Spinal cord (tissue), 10 donors: ENCODE measurements at places on chromosomes 4 and X.
A peak's percentile ranks its signal among the peaks of the same experiment; 100 is the strongest.

DNA sequence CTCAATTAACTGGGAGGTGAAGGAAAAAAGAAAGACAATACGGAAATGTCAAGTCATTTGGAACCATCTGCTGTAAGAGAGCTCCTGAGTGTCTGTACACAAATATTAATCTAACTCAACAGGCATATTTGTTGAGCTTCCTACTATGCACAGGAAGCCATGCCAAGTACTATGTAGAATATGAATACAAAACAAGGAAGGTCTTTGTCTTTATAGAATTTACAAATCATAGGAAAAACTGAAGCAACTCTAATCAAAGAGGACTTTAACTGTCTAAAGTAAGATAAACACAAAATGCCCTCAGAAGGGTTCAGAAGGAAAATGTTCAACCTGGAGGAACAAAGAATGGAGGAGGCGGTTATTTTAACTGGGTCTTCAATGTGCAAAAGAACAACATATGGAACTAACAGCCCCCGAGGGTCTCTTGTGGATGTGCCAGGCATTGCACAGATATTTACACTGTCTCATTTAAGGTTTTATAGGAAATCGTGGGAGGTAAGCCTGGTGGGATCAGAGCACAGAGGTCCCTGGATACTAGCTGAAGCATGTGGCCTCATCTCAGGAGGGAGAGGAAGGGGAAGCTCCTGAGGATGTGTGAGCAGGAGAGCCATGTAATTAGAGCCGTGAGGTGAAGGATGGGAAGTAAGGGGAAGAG lies 5.8 kb downstream of the FAM114A1 start:
- no peaks in the 10 kb centered on the region for H3K36me3 ChIP-seq
- no peak for DNase-seq
- H3K4me3 ChIP-seq = no peak overlapping the region

GRCh38 chr4:27154706-27155105 lies 294.1 kb downstream of the STIM2 start:
- no peaks in the 10 kb centered on the region for H3K36me3 ChIP-seq
- DNase-seq = peak; percentile 20
- H3K4me3 ChIP-seq = no peak overlapping the region

- no peak overlapping the region for H3K4me3 ChIP-seq
- no peaks in the 10 kb centered on the region for H3K4me1 ChIP-seq
- H3K36me3 ChIP-seq = no peaks in the 10 kb centered on the region
- no peak overlapping the region for H3K27ac ChIP-seq
Measured at GRCh38 chr4:99803566-99804101, 13.0 kb upstream of the DAPP1 start.

- H3K27ac ChIP-seq = no peak overlapping the region
- DNase-seq = no peak
- no peak overlapping the region for H3K4me3 ChIP-seq
- H3K36me3 ChIP-seq = no peaks in the 10 kb centered on the region
- H3K27me3 ChIP-seq = peaks cover 2% of the 10 kb centered on the region
Measured at GRCh38 chrX:28802625-28803024, 215.4 kb downstream of the IL1RAPL1 start.

DNA sequence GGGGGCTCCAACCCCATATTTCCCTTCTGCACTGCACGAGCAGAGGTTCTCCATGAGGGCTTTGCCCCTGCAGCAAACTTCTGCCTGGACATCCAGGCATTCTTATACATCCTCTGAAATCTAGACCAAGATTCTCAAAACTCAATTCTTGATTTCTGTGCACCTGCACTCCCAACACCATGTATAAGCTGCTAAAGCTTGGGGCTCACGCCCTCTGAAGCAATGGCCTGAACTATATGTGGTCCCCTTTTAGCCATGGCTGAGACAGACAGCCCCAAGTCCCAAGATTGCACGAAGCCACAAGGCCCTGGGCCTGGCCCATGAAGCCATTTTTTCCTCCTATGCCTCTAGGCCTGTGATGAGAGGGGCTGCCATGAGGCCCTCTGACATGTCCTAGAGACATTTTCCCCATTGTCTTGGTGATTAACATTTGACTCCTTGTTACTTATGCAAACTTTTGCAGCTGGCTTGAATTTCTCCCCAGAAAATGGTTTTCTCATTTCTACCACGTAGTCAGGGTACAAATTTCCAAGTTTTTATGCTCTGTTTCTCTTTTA lies 468.0 kb upstream of the SLIT2 start:
- H3K4me3 ChIP-seq = no peak overlapping the region
- no peak overlapping the region for H3K27ac ChIP-seq
- no peaks in the 10 kb centered on the region for H3K36me3 ChIP-seq
- no peaks in the 10 kb centered on the region for H3K4me1 ChIP-seq

DNA sequence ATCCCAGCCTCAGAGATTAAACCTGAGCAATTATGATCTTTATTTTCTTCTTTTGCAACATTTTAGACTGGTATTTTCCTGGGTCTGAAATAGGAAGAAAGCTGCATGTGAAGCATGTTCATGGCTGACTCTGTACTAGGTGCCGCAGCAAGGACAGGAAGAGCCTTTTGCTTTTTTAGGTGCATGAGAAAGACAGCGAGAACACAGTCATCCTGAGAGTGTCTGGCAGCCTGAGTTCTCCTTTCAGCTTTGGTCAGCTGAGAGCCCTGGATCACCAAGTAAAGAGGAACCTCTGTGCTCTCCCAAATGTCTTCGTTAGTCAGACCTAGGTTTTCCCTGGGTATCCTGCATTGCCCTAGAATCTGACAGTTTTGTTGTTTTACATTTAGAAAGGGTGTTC lies 29.8 kb downstream of the FAM149A start:
- H3K27me3 ChIP-seq = no peaks in the 10 kb centered on the region
- DNase-seq = no peak
- H3K4me1 ChIP-seq = no peaks in the 10 kb centered on the region
- H3K4me3 ChIP-seq = no peak overlapping the region

DNA sequence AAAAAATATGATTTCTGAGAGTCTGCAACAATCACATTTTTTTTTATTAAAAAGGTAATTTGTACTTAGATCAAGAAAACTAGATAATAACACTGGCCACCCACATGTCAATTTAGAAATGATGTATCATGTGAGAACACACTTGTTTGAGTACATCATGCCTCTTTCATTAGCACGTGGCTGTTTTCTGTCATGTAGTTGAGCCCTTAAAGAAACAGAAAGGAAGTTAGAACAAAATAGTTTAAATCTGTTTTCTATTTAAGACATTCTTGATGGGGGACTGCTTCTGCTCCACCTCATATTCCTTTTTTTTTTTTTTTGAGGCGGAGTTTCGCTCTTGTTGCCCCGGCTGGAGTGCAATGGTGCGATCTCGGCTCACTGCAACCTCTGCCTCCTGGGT lies 207.5 kb downstream of the NSUN7 start:
- no peaks in the 10 kb centered on the region for H3K27me3 ChIP-seq
- DNase-seq = no peak
- no peak overlapping the region for H3K4me3 ChIP-seq

DNA sequence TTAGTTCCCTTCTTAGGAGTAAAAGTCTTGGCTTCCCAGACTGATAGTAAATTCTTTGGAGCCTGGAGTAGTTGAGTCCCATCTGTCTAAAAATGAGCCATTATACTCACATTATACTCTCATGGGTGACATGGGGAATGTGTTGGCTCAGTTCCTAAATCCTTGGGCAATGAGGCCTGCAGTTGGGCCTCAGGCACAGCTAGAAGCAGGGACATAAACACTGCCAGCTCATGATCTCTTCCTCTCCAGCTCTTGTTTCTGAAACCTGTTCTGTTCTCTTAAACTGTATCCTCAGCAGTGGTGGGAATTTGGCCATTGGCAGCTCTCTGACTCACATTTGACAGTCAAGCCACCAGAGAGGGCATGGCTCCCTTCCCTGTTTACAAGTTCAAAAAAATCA lies 212.5 kb downstream of the SPATA18 start:
- no peak for DNase-seq
- H3K4me3 ChIP-seq = no peak overlapping the region
- no peak overlapping the region for H3K27ac ChIP-seq
- no peaks in the 10 kb centered on the region for H3K4me1 ChIP-seq
- H3K36me3 ChIP-seq = no peaks in the 10 kb centered on the region
- H3K27me3 ChIP-seq = no peaks in the 10 kb centered on the region

GRCh38 chrX:135481696-135482179 lies 38.7 kb upstream of the INTS6L start:
- no peaks in the 10 kb centered on the region for H3K27me3 ChIP-seq
- H3K27ac ChIP-seq = no peak overlapping the region
- DNase-seq = no peak
- no peaks in the 10 kb centered on the region for H3K4me1 ChIP-seq
- H3K4me3 ChIP-seq = no peak overlapping the region

DNA sequence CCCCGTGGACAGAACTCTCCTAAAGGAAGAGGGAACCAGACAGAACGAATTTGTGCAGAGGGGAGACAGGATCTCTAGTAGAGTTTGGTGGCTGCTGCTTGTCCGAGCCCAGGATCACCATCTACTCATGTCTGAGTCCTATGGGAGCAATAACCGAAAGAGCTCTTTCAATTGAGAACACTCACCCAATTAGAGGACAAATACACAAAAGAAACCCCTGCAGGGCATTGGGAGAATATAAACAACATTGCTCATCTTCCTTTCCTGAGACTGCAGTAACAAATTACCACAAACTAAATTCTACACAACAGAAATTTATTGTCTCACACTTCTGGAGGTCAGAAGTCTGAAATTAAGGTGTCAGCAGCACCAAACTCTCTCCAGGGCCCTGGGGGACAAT lies 65.6 kb downstream of the SPINK2 start:
- no peaks in the 10 kb centered on the region for H3K36me3 ChIP-seq
- H3K4me3 ChIP-seq = no peak overlapping the region
- peaks cover 11% of the 10 kb centered on the region for H3K4me1 ChIP-seq
- H3K27me3 ChIP-seq = no peaks in the 10 kb centered on the region

DNA sequence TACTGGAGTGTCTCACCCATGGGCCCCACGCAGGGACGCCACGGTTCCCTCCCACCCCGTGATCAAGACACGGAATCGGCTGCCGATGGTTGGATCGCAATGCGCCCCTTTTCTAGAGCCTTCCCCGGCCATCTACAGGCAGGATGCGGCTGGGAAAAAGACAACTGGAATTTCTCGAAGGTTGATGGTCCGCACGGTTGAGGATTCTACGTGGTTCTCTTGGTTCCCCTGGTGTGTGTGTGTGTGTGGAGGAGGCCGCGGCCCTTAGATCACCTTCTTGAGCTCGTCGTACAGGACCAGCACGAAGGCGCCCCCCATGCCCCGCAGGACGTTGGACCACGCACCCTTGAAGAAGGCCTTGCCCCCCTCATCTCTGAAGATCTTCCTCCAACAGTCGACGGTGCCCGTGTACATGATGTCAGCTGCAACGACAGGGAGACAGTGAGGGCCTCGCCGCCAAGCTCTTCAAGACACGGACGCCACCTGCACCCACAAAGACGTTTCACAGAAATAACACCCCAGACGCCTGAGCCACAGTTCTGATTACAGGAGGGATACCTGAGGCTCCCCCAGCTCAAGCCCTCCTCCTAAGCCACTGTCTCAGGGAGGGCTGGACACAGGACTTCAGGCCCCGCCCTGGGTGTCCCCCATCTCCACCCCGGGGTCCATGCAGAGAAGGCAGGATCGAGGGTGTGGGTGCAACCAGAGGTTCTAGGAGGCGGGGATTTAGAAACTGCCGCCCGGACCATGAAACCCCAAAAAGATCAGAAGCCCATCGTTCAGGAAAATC lies 5.4 kb downstream of the SLC25A6 start:
- H3K4me3 ChIP-seq = no peak overlapping the region
- DNase-seq = no peak
- no peak overlapping the region for H3K27ac ChIP-seq
- H3K4me1 ChIP-seq = peaks cover 15% of the 10 kb centered on the region
- no peaks in the 10 kb centered on the region for H3K27me3 ChIP-seq

DNA sequence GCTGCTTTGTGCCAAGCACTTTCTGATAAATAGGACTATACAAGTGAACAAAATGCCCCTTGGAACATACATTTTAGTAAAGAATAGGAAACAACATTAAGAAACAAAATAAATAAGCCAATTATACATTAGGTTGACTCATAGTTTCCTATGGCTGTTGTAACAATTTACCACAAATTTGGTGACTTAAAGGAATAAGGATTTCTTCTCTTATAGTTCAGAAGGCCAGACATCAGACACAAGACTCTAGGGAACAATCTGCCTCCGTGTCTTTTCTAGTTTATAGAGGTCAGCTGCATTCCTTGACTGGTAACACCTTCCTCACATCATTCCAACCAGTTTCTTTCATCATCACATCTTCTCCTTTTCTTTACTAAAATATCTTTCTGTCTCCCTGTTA lies 235.9 kb upstream of the PCDH18 start:
- H3K27ac ChIP-seq = no peak overlapping the region
- no peaks in the 10 kb centered on the region for H3K27me3 ChIP-seq
- no peaks in the 10 kb centered on the region for H3K36me3 ChIP-seq
- no peak for DNase-seq
- no peaks in the 10 kb centered on the region for H3K4me1 ChIP-seq

DNA sequence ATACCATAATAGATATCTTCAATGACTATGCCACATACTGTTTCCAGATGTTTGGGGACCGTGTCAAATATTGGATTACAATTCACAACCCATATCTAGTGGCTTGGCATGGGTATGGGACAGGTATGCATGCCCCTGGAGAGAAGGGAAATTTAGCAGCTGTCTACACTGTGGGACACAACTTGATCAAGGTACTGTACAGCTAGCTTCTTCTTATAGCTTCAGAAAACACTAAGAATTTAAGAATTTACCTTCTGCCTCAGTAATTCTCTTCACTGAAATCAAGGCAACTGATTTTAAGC lies 805 bp downstream of the KLB start:
- H3K36me3 ChIP-seq = no peaks in the 10 kb centered on the region
- no peaks in the 10 kb centered on the region for H3K27me3 ChIP-seq
- DNase-seq = no peak
- H3K27ac ChIP-seq = no peak overlapping the region
- no peak overlapping the region for H3K4me3 ChIP-seq

- no peaks in the 10 kb centered on the region for H3K36me3 ChIP-seq
- no peak for DNase-seq
- no peak overlapping the region for H3K4me3 ChIP-seq
- no peaks in the 10 kb centered on the region for H3K27me3 ChIP-seq
Measured at GRCh38 chr4:182749667-182750167, 167.5 kb downstream of the DCTD start.
